NCI-H187 (cell line): ENCODE measurements at places on chromosomes 2 and 18.

- DNase-seq: no peak
These were observed 280.2 kb downstream of the STK39 start for GRCh38 chr2:167966937-167967913.

DNA sequence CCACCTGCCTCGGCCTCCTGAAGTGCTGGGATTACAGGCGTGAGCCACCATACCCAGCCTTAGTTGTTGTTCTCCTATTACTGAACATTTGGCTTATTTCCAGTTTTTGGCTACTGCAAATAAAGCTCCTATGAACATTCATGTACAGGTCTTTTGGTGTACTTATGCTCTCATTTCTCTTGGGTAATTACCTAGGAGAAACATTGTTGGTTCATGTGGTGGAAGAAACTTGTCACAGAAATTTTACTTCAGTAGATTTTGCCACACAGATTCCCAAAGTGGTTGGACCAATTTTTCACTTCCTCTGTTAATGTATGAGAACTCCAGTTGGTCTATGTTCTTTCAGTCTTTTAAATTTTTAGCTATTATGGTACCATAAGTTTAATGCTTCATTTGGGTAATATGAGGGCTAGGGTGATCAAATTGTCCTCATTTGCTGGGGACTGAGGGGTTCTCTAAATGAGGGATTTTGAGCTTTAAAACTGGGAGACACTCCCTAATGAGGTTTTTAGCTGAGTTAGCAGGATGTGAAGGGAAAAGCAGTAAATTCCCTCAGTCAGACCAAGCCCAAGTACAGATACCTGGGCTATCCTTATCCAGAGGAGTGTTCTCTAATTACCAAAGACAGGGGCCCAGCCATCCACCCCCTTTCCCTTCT is 33.9 kb downstream of the MTA3 start:
- DNase-seq: no peak

DNA sequence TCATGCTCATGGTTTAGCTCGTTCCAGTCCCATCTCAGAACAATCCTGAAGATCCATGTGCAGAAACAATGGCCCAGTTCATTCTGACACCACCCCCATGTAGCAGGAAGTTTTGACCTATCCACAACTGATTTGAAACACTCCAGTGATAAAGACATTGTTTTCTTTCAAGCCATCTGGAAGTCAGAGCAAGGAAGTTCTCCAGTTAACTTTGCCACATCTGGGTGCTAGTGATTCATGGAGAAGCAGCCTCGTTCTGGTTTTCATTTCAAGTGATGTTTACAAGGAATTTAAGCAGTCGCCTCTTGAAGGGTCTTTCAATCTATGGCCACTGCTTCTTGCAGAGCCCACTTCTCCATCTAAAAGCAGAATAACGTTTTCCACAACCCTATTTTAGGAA is 36.6 kb upstream of the TWIST2 start:
- DNase-seq: no peak

GRCh38 chr2:165655661-165656060 is 138.4 kb downstream of the GALNT3 start:
- DNase-seq: no peak

DNA sequence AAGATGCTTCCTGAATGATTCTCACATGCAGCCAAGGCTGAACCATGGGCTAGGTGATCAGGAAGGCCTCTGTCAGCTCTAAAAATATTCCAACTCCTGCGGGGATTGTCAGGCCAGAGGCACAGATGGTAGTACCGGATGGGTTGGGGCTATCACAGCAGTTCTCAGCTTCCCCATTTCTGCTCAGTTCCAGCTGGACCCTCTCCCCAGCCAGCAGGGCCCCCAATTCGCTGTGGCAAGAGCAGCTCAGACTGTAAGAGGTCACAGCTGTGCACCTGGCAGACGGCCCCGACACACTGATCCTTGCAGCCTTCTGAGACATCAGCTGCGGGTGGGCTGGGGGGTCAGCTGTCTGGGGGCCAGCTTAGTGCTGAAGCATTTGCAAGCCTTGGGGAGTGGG is 43.6 kb upstream of the TCF7L1 start:
- DNase-seq: no peak

GRCh38 chr2:181886192-181886591 is 5.3 kb upstream of the ITPRID2 start:
- DNase-seq: no peak

GRCh38 chr2:67565761-67566160 is 168.6 kb downstream of the ETAA1 start:
- DNase-seq: no peak
